Urinary bladder (tissue), 4 donors: ENCODE measurements at places on chromosomes 2 and 18. TPM values are rescaled to one million over a fixed set of nuclear protein-coding genes. Genes with fewer than 3 reads are reported as not detected.

DNA sequence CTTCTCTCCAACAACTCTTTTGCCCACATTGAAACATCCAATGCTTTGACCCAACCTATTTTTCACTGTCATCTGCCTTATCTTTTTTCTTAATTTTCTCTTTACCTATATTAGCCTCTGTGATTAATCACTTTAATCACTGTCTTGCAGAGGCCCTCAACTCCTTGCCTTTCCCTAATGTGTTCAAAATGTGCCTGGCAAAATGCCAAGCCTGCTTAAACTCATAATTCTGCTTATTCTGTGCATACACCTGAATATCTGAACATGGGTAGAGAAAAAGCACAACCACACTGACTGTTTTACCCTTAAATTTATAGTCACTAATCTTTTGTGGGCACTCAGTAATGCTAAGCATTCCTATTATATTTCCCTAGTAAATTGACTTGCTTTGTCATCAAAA lies 63.0 kb upstream of the GALNT13 start:
- DNase-seq: no peak

DNA sequence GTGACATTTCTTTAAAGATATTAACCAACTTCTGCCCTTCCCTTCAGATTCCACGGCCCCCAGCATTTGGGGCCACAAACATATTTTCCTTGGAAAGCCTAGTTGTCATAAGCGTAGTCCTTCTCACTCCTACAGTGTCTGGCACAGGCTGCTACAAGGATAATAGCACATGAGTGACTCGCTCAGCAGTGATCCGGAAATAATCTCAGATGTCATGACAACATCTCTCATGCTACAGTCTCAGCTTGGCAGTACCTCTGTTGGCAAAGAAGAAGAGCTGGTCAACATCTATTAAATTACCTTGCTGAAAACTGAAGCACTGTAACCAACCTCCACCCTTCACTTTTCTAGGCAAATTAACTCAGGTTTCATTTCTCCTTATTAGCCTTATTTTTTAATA lies 351.7 kb downstream of the RAD51AP2 start:
- no peak for DNase-seq

- DNase-seq: no peak
These were observed 39.1 kb downstream of the MRPL35 start for GRCh38 chr2:86238354-86238753.

DNA sequence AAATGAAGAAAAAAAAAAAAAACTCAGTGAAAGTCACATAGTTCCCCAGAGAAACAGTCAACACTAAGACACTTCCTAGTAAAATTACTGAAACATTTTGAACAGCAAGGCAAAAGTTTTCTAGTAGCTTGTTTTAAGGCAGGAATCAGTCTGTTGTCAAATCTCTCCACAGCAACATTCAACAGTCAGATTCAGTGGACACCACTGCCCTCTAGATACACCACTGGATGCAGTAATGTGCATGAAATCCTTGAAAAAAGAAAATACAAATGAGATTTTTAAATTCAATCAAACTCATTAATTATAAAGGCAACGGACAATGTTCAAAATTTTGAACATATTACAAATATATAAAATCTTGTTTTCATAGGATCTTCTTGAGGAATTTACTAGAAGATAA lies 46.4 kb downstream of the GRB14 start:
- DNase-seq: no peak

DNA sequence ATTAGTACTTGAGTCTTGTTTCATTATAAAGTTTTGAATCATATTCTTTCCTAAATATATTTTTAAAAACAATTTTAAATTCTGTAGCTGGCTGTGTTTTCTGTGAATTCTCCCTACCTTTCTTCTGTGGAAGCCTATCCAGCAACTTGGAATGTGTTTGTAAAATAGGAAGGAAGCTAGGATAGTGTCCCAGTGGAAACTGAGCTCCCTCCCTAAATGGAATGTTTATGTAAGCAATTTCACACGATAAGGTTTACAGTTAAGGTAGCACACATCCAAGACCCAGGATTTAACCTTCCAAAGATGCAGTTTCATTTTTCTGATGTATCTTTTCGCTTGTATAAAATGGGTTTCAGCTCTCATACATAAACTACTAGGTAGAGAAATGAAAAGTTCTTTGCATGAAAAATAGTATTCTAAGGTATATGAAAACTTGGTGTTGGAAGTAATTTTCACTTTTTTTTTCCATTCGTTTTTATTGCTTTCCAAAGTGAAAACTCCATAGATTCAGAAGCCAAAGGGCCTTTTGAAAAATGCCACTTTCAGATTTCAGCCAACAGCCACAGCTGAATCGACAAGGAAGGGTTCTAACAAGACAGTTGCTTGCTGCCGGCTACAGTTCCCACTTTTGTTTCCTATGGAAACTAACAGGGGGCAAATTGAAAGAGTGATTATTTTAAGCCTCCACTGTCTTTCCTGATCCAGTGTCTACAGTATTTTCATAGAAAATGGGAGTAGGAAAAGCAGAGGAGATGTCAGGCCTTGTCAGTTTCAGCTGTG lies 405.1 kb upstream of the POU3F3 start:
- no peak for DNase-seq

DNA sequence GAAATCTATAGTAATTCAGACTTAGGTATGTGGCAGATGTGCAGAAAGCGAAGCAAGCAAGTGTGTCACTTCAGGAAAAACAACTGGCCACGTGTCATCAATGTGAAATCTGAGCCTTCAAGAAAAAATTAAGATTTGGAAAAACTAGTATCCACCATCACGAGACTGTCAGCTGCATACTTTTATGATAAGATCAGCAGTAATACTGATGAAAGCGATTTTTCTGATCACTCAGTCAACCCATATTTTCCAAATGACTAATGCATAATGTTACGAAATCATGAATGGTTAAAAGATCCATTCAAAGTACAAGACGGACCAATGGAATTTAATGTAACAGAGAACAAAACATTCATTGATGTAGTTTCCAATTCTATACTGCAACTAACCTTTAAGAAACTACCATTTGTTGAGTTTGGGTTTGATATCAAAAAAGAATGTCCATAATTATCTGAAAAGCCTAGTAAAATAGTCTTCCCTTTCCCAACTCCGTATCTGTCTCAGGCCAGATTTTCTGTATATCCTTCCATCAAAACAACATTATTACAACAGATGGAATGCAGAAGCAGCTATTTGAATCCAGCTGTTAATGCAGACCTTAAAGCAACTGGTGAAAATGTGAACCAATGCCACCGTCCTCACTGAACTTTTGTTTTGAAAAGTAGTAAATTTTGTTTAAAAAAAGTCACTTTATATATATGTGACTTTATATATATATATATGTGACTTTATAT lies 17.0 kb upstream of the BCL2 start:
- DNase-seq: no peak

- DNase-seq: no peak
These were observed 19.9 kb downstream of the RND3 start for GRCh38 chr2:150467621-150467963.

The MPP4 gene
- 0.10 TPM for polyA plus RNA-seq
